ENCODE measurements at places on chromosomes 3 and 15.

DNA sequence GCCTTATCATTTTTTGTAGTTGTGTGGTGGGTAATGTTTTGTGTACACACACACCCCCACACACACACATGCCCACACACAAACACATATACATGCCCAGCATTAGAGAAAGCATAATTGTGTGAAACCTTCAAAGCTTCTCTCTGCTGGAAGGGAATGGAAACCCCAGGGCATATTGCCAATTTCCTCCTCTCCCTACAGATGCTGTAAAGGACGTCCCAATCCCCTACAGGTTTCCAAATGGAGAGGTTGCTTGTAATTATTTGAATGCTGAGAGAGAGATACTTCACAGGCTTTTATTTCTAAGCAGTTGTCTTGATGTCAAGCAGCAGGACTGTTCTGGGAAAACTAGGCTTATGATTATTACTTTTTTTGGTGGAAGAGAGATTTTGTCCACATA lies 23.0 kb upstream of the CCK start:
- no peak for DNase-seq

GRCh38 chr15:92751528-92751927 lies 96.0 kb upstream of the FAM174B start:
- DNase-seq: no peak

DNA sequence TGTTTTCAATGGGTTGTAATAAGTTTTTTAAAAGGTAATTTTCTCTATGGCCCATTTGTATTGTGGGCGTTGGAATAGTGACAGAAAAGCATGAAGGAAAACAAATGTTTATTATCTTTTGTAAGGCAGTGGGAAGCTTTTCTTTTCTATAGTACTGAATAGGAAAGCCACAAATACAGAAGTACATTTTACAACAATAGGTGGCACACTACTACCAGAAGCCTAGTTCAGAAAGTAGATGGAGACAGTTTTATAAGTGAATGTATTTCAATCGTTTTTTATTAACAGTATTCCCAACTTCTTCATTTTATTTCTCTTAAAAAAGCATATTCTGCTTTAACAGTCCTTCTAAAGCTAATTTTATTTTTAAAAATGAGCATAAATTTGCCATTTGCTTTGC lies 296.7 kb downstream of the PTPRG start:
- DNase-seq: no peak

GRCh38 chr3:79477242-79477641 lies 290.6 kb downstream of the ROBO1 start:
- DNase-seq: no peak

DNA sequence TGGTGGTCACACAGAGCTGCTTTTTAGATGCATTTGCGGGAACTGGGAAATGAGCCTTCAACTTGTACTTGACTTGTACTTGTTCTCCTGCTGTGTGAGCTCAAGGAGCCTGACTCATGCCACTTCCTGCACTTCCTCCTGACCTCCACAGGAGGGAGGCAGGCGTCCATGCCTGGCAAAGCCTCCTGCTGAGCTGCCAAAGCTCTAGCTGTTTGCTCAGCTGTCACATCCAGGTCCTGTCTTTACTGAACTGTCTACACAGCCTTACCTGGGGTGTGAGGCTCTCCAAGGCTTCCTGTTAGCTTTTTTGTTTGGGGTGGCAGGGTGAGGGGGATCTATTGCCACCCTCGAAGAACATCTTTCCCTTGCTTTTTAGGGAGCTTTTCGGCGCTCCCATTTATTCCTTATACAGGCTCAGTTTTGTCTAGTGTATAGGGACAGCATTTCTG lies 6.4 kb downstream of the THPO start:
- peak; percentile 93 for DNase-seq

- no peak for DNase-seq
These were observed 204.3 kb downstream of the BBX start for GRCh38 chr3:107727102-107727501.

GRCh38 chr3:12343047-12343501 lies 54.2 kb downstream of the PPARG start:
- DNase-seq: no peak

DNA sequence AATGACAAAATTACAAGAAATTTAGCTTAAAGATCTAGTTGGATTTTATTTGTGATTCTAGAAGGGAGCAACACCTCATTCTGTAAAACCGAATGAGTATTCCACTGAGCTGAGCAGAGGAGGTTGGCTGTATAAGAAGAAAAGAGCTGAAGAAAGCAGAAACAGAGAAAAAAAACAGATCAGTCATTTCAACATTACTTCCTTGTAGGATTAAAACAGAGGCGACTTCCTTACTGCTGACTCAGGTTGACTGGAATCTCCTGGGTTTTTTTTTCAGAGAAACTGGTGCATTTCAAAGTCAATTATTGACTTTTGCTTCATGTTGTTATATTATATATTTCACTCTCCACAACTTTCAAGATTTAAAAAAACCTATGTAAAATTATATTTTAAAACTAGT lies 368.1 kb upstream of the UBE2E2 start:
- DNase-seq: peak; percentile 6

DNA sequence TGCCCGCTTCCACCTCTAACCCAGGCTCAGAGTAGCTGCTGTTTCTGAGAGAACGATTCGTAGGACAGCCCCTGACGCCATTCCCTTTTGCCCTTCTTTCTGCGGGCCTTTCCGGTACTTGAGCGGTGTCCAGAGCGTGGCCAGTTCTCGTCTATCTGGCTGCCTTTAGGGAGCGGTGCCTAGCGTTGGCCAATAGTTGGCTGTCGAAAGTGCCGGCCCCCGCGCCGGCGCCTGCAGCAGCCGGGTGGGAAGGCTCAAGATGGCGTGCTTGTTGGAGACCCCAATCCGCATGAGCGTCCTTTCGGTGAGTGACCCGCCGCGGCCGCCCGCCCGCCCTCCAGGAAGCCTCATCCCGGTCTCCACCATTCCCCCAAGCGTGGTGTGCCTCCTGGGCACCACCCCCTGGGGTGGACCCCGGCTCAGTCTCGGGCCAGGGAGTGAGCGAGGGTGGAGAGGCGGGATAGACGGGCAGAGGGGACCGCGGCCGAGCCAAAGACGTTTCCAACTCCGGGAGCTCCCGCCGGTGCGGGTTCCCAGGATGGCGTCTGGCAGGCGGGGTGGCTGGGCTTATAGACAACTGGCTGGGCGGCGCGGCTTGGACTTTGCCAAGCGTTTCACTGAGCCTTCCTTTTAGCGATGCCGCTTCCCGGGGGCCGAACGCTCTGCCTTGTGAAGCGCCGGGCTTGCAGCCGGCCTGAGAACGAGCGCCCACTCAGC lies at the start of gene ARMC8:
Gene ARMC8 (plus strand): TSS at position 6 of the 717 bp plus-strand sequence. CDS start 254 bp downstream, at position 260.
- DNase-seq: peak; percentile 61

DNA sequence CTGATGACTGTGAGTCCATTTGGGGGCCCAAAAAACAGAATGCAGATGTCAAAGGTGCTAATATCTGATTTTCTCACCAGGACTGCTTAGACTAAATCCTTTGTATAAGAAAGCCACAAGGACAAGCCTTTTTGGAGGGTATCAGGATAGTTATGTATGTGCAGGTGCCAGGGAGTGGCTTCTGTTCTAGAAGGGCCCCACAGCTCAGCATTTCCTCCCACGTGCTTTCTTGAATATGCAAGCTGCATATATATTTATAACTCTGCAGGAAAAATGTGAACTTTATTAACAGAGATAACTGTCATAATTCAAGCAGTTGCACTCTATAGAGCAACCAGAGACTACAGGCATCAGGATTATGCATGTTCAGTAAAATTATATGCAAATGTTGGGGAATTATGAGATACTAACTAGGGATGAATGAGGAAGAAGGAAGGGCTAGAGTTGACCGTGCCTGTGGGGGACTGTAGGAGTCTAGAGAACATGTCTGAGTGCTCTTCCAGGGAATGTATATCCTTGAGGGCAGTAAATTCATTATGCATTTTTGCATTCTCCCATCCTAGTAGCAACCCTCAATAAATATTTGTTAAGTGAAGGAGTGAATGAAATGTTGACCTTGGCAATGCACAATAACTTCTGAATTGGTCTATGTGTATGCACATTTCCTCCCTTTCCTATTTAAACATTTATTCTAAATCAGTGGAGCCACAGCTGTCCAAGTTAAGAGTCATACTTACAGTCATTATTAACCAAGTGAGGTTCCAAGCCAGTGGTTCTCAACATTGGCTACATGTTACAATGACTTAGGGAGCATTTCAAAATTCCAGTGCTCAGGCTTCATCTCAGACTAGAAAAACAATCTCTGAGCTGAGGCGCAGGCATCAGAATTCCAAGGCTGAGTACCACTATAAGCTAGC lies 94.8 kb upstream of the ANKRD28 start:
- no peak for DNase-seq

GRCh38 chr3:25036633-25037032 lies 391.4 kb upstream of the RARB start:
- DNase-seq: no peak

- DNase-seq: no peak
These were observed 5.9 kb upstream of the WNT5A start for GRCh38 chr3:55492976-55493375.

All from Ammon's horn (tissue), 1 donor.